ENCODE measurements at places on chromosomes 5 and 9.
A peak's percentile ranks its signal among the peaks of the same experiment; 100 is the strongest.

DNA sequence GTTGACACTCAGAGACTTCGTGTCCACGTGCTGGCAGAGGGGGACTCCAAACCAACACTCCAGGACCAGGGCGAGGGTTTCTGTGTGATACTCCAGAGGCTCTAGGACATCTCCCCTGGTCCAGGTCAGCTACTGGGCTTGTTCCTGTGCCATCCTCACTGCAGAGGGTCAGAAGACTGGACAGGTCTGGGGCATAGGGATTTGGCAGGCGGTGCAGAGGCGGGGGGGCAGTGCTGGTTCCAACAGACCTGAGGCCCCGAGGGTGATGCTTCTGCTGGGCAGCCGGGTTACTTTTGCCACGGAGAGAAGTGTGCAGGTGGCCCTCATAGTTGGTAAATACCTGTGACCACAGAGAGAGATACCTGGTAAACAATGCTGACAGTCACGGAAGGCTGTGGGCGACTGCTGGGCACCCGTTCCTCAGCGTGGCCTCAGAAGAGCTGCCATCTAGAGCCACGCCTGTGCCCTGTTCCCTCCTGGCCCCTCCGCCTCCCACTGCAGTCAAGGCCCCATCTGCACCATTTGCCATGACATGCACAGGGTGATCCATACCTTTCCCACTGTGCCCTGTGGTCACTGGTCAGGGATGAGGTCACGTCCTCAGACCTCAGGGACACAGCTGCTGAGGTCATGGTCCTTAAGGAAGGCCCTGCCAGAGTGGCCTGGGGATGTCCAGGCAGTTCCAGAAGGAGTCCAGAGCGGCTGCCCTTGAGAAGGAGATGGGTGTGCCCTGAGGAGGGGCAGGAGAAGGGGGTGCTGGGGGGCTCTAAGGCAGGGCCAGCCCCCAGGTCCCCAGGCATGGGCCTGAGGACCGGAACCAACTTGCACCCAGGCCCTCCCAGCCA, 30.0 kb downstream of the TRIP13 start:
- peak; percentile 20 for ATAC-seq

DNA sequence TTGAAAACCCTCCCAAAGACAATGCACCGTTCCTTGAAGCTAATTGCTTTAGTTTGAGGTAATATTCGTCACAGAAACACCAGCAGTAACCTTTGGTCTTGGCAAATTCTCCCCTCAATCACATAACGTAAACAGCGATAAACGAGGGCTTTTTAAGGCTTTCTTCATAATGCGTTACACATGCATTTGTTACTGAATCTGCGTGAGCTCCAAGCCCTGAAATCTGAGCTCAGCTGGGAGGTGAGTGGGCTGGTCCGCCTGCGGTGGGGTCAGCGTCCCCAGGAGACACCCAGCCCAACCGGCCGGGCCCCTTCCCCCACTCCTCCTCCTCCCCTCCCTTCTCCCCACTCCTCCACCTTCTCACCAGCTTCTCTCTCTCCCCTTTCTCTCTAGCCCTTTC, 91.1 kb downstream of the BARX1 start:
- no peak for ATAC-seq

GRCh38 chr9:94649100-94649819, 9.9 kb upstream of the FBP1 start:
- ATAC-seq = peak; percentile 76

DNA sequence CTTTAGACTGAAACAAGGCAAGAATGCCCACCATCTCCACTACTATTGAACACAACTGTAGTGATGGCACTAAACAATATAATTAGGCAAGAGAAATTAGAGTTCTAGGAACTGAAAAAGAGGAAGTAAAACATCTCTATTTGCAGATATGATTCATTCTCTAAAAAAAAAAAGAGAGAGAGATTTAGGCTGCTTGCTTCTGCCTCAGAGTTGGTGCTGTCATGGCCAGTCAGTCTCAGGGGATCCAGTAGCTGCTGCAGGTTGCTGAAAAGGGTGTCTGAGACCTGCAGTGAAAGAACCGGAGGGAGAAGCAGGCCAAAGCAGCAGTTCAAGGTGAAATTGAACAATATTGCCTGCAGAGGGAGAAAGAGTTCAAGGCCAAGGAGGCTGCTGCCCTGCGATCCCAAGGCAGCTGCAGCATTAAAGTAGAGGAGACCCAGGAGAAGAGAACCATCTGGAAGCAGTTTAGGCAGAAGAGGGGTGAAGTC, 72.5 kb downstream of the AP3B1 start:
- no peak for ATAC-seq

GRCh38 chr9:90546200-90546599, 96.4 kb downstream of the DIRAS2 start:
- no peak for ATAC-seq

DNA sequence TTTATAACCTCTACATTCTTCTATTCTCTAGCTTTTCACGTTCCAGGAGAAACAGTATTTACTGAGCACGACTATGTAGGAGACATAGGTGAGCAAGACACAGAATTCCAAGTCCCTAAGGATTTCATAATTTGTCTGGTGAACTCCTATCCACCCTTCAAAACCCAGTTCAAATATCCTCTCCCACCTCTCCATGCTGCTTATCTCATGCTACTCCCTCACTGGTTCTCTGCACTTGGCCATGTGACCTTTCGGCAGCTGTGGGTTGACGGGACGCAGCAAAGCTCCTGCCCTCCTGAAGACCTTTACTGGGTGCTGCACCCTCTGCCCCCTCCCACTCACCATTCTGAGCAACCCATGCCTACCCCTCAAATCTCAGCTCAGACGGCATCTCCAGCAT, 173.2 kb downstream of the RGS3 start:
- ATAC-seq = no peak

GRCh38 chr5:165263536-165263935, 1758.1 kb downstream of the MAT2B start:
- no peak for ATAC-seq

DNA sequence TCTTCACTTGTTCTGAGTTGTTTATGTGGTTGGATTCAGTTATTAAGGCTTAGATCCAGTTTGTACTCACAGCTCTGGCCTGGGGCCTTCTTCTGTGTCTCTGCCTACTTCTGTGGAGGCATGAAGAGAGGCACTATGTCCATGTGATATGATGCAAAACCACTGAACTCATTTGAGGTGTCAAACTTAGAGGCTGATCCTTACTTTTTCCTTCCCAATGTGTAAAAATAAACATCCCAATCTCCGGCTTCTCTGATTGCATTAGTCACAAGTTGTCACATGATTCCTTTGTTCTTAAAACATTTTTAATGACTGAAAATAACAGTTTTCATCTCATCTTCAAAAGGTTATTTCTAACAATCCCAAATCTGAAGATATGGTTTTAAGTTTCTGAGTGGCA, 276.0 kb upstream of the RGMB start:
- no peak for ATAC-seq

DNA sequence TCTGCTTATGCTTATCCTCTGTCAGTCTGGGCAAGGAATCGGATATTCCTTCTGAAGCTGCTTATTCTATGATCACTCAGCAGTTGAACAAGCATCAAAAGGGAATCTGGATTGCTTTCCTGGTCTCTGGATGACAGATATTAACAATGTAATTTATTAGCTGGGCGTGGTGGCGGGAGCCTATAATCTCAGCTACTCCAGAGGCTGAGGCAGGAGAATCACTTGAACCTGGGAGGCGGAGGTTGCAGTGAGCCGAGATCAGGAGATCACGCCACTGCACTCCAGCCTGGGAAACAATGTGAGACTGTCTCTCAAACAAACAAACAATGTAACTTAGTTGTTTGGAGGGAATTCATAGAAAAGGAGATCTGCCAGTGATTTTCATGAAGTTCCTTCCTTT, 45.4 kb downstream of the DMRT1 start:
- ATAC-seq = no peak

DNA sequence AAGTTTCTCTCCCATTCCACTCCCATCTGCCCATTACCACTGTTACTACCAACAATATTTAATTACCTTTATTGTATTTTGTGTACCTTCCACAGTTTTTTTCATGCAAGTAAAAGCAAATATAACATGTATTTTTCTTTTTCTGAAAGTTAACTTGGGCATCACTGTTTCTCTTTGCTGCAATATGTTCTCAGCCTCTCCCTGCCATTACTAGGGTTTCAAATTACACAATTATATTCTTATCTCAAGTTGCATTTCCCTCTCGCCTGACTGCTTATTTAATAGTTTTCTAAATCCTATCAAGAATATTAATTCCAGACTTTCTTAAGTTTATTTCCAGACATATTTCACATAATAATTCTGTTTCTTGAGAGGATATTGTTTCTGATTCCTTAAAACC, 46.9 kb upstream of the GAS1 start:
- ATAC-seq = peak; percentile 73

DNA sequence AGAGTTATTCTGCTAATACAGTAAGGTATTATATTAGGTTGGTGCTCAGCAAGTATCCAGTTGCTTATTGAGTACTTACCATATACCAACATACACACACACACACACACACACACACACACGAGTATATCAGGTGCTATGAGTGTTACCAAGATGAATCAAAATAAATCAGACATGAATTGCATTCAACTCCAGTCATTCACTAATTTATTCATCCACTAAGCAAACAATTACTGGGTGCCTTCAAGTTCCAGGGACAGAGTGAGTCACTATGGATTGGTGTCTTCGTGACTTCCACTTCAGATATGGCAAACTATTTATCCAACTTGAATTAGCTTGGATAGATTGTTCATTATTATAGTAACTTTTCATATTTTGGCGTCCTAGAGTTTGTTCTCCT, 140.7 kb upstream of the SLC44A1 start:
- no peak for ATAC-seq

- no peak for ATAC-seq
These were observed 32.2 kb upstream of the LARP1 start for GRCh38 chr5:154722936-154723335.

- no peak for ATAC-seq
These were observed 11.4 kb upstream of the PTGDS start for GRCh38 chr9:136965771-136966484.

DNA sequence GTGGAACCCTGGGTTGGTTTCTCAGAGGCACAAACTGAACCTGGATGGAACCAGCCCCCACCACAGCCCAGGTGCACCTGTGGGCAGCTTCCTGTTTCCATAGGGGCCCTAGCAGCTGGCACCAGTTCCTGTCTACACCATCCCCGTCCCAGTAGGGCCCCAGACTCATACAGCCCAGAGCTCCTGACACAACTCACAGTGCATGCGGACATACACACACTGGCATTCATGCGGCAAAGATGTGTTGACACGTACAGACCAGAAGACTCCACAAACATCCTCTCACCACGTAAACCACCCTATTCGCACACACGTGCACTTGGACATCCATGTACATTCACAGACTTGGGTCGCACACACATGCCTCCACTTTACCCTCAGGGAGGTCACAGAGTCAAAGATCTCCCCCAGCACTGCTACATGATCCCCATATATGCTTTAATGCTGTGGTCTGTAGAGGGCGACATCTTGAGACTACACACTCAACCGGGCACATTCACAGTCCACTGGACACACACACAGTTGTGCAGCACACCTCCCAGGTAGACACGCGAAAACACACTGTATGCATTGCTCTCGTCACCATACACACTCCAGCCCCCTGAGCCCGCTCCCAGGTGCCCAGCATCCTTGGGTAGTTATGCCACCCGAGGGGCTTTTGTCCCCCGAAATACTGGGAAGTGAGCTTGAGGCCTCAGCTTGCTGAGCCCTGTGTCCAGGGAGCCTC, 22.4 kb downstream of the CXXC5 start:
- peak; percentile 16 for ATAC-seq

DNA sequence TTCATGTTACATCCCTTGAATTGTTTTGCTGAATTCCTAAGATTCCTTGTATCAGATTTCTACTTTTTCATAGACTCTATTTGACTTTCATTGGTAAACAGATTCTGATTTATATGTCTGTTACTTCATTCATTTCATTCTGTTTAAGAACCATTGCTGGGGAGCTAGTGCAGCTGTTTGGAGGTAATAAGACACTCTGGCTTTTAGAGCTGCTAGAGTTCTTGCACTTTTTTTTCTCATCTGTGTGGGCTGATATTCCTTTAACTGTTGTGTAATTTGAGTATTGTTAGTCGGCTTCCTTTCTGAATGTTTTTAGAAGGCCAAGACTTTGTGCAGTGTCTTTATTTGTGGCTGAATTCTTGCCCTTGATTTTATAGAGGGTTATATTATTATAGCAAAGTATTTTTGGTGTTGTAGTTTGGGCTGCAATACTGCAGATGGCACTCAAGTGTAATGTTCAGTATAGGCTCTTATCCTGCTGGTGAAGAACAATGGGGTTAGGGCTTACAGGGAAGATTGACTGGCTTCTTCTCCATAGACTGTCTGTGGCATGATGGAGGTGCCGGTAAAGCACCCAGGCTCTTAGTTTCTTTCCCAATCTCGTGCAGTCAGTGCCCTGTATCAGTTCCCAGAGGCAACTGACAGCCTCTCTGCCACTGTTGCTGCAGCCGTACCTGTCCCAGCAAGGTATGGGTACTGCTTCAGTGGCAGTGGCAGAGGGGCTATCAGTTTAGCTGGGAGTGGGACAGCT, 162.2 kb downstream of the OXCT1 start:
- ATAC-seq = peak; percentile 70

DNA sequence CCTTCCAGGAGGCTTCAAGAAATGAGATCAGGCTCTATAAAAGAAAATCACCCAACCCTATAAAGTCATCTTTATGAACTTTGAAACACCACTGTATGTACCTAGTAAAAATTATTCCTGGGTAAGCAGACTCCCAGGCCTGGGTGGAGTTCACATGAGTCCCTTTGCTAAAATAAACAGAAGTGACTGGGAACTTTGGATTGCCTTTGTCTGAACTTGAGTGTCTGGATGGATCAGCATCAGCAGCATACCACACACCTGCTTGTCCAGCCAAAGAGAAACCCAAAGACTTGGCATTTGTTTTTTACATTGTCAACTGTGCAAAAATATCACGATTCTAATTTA, 79.6 kb upstream of the CDKN2B start:
- ATAC-seq = no peak

DNA sequence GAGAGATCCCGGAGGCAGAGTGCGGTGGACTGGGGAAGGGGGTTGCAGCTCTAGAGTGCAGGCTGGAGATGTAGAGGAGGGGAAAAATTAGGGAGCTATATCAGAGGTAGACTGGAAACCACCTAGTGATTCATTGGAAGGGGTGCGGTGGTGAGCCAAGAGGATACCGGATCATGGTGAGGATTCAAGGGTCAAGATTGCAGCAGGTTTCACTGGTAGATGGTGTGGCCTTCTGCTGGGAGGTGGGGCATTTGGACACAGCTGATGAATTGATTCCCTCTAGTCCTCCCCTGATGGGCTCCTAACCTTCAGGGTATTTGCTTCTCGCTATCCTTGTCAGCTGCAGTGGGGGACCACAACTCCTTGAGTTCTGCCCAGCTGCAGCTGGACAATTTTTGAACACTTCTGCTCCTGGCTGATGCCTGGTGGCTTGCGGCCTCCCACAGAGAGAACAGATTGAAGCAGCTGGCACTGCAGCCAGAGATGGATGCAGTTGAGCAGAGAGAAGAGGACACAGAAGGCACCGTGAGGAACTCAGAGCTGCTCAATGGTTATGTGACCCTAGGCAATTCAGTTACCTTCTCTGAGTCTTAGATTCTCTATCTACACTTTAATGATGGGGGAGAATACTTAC, 134.4 kb upstream of the ABCA1 start:
- ATAC-seq = no peak

- ATAC-seq = no peak
These were observed 136.3 kb upstream of the SNX2 start for GRCh38 chr5:122638581-122638980.

GRCh38 chr9:93136011-93136440, 2.0 kb upstream of the NINJ1 start:
- ATAC-seq = no peak
